MV-4-11 (cell line): ENCODE measurements at places on chromosomes 13 and 19.

- DNase-seq, result no peak
These were observed 2.8 kb upstream of the S1PR2 start for GRCh38 chr19:10233946-10234345.

DNA sequence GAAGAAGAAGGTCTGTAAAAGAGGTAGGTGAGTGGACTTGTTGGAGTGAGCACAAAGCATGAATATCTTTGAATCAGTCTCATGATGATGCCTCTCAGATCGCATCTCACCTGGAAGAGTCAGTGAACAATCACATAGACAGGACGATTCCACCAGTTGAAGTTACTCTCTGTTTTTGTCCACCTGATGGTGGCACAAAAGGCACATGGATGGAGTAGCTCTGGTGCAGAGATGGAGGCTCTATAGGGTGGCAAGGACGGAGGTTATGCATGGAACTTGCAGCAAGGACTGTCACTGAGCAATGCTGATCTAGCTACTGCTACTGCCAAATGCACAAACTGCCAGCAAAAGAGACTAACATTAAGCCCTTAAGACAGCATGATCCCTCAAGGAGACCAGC, 10.3 kb upstream of the MYCBP2 start:
- no peak for DNase-seq

- no peak for DNase-seq
These were observed 23.1 kb upstream of the TNFRSF19 start for GRCh38 chr13:23547000-23547590.

DNA sequence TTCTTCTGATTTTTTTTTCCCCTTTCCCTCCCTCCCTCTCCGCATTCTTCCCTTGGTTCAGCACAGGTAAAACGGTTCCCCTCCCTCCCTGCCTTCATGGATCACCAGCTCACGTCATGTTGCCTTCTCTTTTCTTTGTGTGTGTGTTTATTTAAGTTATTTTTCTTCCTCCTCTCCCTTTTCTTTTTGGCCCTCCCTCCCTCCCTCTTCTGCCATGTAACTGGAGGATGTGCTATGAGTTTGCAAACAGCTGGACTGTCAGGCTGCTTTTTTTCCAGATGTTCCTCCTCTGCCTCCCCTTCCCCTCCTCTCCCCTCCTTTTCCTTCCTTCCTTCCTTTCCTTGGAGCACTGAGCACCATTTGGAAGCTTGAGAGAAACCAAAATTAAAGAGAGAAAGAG, 2.0 kb downstream of the LENG9 start:
- DNase-seq, result no peak

GRCh38 chr13:49368688-49369087, 75.2 kb downstream of the CAB39L start:
- DNase-seq, result peak; percentile 19

- DNase-seq, result peak; percentile 5
These were observed 25.4 kb upstream of the ZMYM5 start for GRCh38 chr13:19888799-19889198.

DNA sequence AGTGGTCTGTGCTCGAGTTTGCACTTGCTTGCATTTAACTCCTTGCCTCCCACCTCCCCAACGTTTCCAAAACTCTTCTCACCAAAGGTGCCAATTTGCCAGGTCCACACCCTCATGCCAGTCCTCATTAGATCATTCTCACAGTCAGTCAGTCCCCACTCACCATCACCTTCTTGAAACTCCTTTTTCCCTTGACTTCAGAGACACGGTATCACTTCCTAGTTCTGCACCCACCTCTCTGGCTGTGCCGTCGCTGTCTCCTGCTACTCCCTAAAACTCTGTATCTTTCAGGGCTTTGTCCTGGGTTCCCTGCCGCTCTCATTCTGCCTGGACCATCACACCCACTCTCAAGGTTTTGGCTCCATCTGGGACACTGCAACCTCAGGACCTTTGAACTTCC, 19.6 kb downstream of the OLFM2 start:
- DNase-seq, result peak; percentile 23

DNA sequence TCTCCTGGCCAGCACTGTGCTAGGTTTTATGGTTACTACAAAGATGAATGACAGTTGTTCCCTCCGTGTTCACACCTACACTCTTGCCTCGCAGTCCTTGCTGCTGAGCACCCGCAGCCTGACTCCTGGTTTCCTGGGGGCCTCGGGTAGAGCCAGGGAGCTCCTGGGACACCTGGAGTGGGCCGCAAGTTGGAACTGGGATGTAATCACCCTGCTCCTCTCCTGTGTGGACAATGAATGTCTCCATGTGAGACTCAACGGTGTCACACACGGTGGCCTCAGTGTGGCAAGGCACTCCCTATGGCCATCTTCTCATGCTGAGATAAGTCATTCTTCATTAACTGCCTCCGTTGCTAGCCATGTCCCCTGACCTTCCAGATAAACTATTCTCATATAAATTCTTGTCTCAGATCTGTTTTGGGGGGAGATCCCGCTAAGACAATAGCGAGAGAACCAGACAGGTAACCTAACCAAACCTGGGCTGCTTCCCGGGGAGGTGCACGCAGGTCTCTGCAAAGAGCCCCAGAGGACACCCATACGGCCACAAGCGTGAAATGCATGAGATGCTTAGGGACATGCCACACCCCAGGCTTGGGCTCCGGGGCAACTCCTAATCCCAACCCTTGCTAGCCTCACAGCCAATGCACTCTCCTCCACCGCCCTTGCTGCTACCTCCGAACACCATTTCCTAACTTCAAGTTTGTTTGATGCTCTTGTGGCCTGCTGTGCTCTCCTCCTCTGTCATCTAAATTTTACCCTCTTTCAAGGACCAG, 87.2 kb upstream of the IRS2 start:
- DNase-seq, result no peak

GRCh38 chr13:29543230-29544215, 52.0 kb downstream of the SLC7A1 start:
- peak; percentile 87 for DNase-seq

GRCh38 chr19:13597640-13598039, 91.4 kb upstream of the CACNA1A start:
- peak; percentile 56 for DNase-seq

- no peak for DNase-seq
These were observed 7.9 kb downstream of the HPN start for GRCh38 chr19:35049456-35049855.
